Tracheal epithelial cell (primary cell): ENCODE measurements at places on chromosomes 5 and 9. TPM values are rescaled to one million over a fixed set of nuclear protein-coding genes. Genes with fewer than 3 reads are reported as not detected.

Gene ANKRD34B
- total RNA-seq = 0.96 TPM in 1 of 2 replicates, not detected in the other

Gene IQGAP2
- total RNA-seq = not detected in 2 replicates

Gene SLC24A2
- total RNA-seq = not detected in 2 replicates

Gene TMEM232
- total RNA-seq = 1.4 and 1.5 TPM in 2 replicates

Gene PCDHGA2
- total RNA-seq = 0.21 and 0.48 TPM in 2 replicates

Gene IL17B
- total RNA-seq = 0.48 TPM in 1 of 2 replicates, not detected in the other

Gene NLN
- total RNA-seq = 39.9 and 62.7 TPM in 2 replicates

Gene GCNT4
- total RNA-seq = 3.6 and 4.7 TPM in 2 replicates

Gene SLIT3
- total RNA-seq = 1.3 and 2.7 TPM in 2 replicates

Gene BAAT
- 0.24 TPM in 1 of 2 replicates, not detected in the other for total RNA-seq

Gene SETX
- 52.4 and 62.9 TPM in 2 replicates for total RNA-seq

Gene ZNF474
- not detected in 2 replicates for total RNA-seq

Gene LRRC19
- total RNA-seq = not detected in 2 replicates

Gene PNPLA7
- 0.21 and 0.24 TPM in 2 replicates for total RNA-seq

Gene HAPLN1
- total RNA-seq = under 0.01 TPM in 1 of 2 replicates, not detected in the other

Gene ATP10B
- total RNA-seq = 0.96 and 1.3 TPM in 2 replicates

Gene FBN2
- 21.2 and 38.6 TPM in 2 replicates for total RNA-seq

Gene CORO2A
- total RNA-seq = 17.1 and 29.8 TPM in 2 replicates

Gene C5orf58
- total RNA-seq = not detected in 2 replicates

Gene MAMDC2
- 2.3 and 9.6 TPM in 2 replicates for total RNA-seq

Gene CRHBP
- total RNA-seq = 0.24 TPM in 1 of 2 replicates, not detected in the other

Gene DMRT2
- 0.24 and 1.1 TPM in 2 replicates for total RNA-seq

Gene PCDHB10
- total RNA-seq = under 0.01 and 0.21 TPM in 2 replicates

Gene MUSK
- not detected in 2 replicates for total RNA-seq

Gene LHX2
- total RNA-seq = not detected in 2 replicates

Gene MAP1B
- total RNA-seq = 5.8 and 53.7 TPM in 2 replicates

Gene OR13D1
- not detected in 2 replicates for total RNA-seq

Gene AQP7
- not detected in 2 replicates for total RNA-seq

Gene CPLANE1
- total RNA-seq = 8.7 and 9.2 TPM in 2 replicates

Gene BSPRY
- total RNA-seq = 4.7 and 6.5 TPM in 2 replicates

Gene SH2D3C
- under 0.01 TPM in 2 replicates for total RNA-seq

Gene GFI1B
- total RNA-seq = not detected in 2 replicates

Gene KCNMB1
- not detected in 2 replicates for total RNA-seq

Gene CD274
- 2.8 and 15.2 TPM in 2 replicates for total RNA-seq

Gene MYMK
- not detected in 2 replicates for total RNA-seq

Gene TSSK1B
- total RNA-seq = under 0.01 and 0.21 TPM in 2 replicates

Gene HMHB1
- not detected in 2 replicates for total RNA-seq

Gene GABRA1
- total RNA-seq = not detected in 2 replicates

Gene DCAF10
- total RNA-seq = 45.3 and 48.2 TPM in 2 replicates

Gene CDO1
- 0.24 TPM in 1 of 2 replicates, not detected in the other for total RNA-seq

Gene C9orf153
- total RNA-seq = 0.48 and 0.85 TPM in 2 replicates

Gene SLC34A3
- total RNA-seq = not detected in 2 replicates

Gene GAS1
- total RNA-seq = 1.4 and 1.5 TPM in 2 replicates

Gene DMRTA1
- total RNA-seq = 2.2 and 3.4 TPM in 2 replicates

Gene TYRP1
- total RNA-seq = not detected in 2 replicates

Gene EIF4E1B
- not detected in 2 replicates for total RNA-seq

Gene IL5
- not detected in 2 replicates for total RNA-seq

Gene POLR1E
- total RNA-seq = 33.7 and 36.2 TPM in 2 replicates

Gene CARTPT
- not detected in 2 replicates for total RNA-seq

Gene FLT4
- under 0.01 and 0.96 TPM in 2 replicates for total RNA-seq

Gene GABBR2
- not detected in 2 replicates for total RNA-seq

Gene HTR4
- not detected in 2 replicates for total RNA-seq

Gene GPRIN1
- 1.9 and 9.6 TPM in 2 replicates for total RNA-seq

Gene TPRN
- 4.1 and 6.4 TPM in 2 replicates for total RNA-seq

Gene MAPK9
- 17.1 and 21.3 TPM in 2 replicates for total RNA-seq

Gene OR13C4
- total RNA-seq = not detected in 2 replicates
